ENCODE measurements at places on chromosomes 1 and 21. TPM values are rescaled to one million over a fixed set of nuclear protein-coding genes. Genes with fewer than 3 reads are reported as not detected.

Gene C8B
- not detected for total RNA-seq

Gene ZMPSTE24
- total RNA-seq = 18.5 TPM

Gene TBX19
- 7.0 TPM for total RNA-seq

Gene PDC
- not detected for total RNA-seq

Gene ADAM30
- not detected for total RNA-seq

Gene CDC20
- 1.1 TPM for total RNA-seq

Gene HTR1D
- not detected for total RNA-seq

Gene LCA5L
- total RNA-seq = 0.62 TPM

- no peak for DNase-seq
These were observed 3.8 kb upstream of the TMEM222 start for GRCh38 chr1:27318136-27318535.

- no peak for DNase-seq
These were observed 54.6 kb downstream of the GORAB start for GRCh38 chr1:170586321-170587252.

DNA sequence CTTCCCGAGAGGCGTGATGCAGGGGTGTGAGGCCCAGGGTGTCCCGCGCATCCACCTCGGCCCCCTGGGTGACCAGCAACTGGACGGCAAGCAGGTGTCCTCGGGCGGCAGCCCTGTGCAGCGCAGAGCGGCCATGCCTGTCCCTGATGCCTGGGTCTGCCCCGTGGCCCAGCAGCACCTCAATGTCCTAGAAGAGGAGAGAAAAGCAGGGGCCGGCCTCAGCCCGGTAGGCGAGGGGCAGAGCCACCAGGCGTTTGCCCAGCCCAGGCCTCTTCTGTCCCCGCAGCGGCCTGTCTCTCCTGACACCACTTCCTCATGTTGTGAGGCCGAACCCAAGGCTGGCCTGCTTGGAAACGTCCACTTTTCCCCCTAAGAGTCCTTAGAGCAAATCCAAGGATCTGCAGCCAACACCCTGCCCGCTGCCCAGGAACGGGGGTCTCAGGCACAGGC, 1.7 kb downstream of the ANKRD65 start:
- no peak for DNase-seq

- DNase-seq = no peak
These were observed 110.1 kb downstream of the ZBTB18 start for GRCh38 chr1:244161236-244161510.

- DNase-seq = no peak
These were observed 495.1 kb downstream of the SETD4 start for GRCh38 chr21:35565204-35565611.

DNA sequence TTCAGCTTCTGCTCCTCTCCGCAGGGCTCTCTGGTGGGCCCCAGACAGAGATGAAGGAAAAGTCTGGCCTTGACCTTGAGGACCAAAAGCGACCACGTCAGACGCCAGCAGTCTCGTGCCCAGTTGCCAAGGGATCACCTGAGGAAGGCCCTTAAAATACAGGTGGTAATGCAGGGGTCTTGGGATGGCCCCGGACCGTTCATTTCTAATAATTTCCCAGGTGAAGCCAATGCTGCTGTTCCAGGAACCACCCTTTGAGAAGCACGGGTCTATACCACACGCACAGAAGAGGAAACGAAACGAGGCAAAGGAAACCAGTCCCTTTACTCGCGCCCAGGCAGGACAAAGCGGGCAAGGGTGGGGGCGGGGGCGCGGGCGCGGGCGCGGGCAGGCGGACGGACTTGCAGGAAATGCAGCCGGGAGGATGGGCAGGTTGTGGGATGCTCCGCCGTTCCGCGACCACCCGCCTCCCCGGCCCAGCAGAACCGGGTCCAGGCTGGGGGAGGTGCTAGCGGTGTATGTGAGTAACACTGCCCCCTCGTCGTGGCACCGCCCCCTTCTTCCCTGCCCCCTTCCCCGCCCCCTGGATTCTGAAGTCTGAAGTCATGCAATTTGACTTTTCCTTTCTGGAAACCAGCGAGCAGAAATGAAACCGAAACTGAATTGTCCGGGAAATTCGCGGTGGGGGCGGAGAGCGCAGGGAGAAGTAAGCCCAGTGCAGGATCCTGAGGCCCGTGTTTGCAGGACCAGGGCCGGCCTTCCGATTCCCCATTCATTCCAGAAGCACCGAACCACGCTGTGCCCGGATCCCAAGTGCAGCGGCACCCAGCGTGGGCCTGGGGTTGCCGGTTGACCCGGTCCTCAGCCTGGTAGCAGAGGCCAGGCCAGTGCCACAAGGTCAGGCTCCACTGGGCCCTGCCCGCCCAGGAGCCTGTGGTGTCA, 5.8 kb upstream of the MX1 start:
- DNase-seq = peak; percentile 84

- no peak for DNase-seq
These were observed 157.8 kb upstream of the VAMP3 start for GRCh38 chr1:7613106-7613850.

- no peak for DNase-seq
These were observed 226.2 kb downstream of the RHOU start for GRCh38 chr1:228961511-228961910.

- DNase-seq = no peak
These were observed 485.4 kb upstream of the USP24 start for GRCh38 chr1:55700359-55701130.

DNA sequence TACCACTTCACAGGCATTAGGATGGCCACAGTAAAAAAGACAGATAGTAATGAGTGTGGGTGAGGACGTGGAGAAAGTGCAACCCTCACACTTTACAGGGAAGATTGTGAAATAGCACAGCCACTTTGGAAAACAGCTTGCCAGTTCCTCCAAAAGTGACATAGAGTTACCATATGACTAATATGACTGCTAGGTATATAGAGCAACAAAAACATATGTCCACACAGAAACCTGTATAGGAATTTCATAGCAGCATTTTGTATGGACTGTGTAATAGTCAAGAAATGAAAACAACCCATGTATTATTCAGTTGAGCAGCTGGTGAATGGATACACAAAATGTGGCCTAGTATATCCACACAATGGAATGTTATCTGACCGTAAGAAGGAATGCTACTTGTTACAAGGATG, 30.4 kb upstream of the LBR start:
- no peak for DNase-seq

- DNase-seq = peak; percentile 55
These were observed 73.1 kb downstream of the GATAD2B start for GRCh38 chr1:153849487-153850185.

DNA sequence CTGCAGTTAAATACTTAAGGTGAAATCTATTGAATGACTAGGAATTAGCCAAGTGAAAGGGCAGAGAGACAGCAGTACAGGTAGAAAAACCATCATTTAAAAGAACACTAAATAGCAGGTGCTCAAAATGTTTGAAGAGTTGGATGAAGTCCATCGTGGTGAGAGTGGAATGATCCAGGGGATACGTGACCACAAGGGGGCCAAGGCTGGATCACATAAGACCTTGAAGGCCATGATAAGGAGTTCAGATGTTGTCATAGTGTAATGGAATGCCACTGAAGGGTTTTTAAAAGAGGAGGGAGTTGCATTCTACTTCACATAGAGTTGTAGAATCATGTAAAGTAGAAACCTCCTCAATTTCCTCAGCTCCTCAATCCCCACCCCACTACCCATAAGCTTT, 34.8 kb upstream of the HOOK1 start:
- DNase-seq = no peak

DNA sequence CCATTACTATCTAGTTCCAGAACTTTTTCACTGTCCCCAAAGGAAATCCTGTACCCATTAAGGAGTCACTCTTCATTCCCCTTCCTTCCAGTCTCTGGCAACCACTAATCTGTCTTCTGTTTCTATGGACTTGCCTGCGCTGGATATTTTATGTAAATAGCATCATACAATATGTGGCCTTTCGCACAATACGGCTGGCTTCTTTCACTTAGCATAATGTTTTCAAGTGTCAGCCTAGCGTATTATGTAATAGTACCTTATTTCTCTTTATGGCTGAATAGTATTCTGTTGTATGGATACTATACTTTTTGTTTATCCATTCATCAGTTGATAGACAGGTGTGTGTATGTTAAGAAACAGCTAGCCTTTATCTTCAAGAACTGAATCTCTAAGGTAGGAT, 14.3 kb downstream of the ATF3 start:
- no peak for DNase-seq

DNA sequence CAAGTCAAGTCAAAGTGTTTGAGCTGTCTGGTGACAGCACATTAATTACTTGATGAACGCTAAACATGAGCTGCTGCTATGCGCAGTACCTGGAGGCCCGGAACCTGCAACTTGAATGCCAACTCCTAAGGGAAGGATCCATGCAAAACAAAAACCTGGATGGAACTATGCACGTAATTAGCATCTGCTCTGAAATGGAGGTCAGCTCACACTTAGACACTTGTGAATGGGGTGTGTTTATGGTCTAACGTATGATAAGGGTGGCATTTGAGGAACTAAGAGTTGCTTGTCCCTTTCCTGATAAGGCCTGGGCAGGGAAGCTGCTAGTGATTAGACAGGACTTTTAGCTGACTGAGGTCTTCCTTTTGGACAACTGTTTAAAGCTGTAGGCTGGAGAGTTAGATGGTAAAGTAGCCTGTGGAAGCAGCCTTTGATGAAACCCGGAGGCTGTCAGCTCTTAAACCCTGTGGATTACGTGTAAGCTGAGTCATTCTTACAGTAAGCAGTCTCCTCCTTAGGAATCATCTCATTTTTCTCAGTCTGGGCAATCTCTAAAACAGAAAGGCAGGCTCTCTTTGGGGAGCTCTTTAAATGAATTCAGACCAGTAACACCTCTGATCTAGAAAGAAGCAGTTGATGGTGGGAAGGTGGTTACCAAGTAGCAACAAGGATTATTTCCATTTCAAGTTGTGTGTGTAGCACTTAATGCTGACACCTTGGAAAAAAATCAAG, 6.8 kb downstream of the TENT5C start:
- peak; percentile 56 for DNase-seq

DNA sequence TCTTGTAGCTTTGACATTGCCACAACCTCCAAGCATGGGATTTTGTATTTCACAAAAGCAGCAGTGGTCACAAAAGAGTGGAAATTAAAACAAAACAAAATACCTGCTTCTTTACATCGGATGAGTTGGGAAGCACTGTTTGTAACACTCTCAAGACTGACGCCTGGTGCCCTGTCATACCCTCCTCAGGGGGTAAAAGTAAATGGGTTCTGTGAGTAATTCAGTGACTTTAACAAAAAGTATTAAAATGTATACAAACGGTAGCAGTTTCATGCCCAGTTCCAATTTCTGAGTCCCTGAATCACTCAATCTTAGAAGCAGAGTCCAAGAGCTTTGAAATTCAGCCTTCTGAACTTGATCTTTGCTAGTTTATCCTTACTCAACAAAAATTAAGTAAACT, 152.5 kb downstream of the TIAM1 start:
- no peak for DNase-seq

GRCh38 chr21:17613242-17613676, 558 bp upstream of the BTG3 start:
- DNase-seq = no peak

- peak; percentile 87 for DNase-seq
These were observed 351.0 kb upstream of the B3GALT2 start for GRCh38 chr1:193537266-193538002.
